ENCODE measurements at places on chromosomes 7 and 10.

DNA sequence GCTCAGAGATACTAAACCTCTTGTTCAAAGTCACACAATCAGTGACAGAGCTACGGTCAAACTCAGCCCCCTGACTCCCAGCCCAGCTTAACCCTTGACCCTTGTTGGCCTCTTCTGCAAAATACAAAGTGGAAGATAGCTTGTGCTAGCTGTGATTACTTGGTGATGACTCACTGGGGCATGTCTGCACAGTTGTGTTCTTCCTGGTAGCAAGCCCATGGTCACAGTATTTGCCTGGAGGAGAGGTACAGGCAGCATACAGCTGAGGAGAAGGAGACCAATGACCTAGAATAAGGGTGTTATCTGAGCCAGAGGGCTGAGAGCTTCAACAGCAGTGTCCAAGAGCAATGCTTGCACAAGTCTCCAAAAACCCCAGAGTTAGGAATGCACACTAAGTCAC is 5.7 kb upstream of the HSPA12A start:
- no peaks in the 10 kb centered on the region for H3K27me3 ChIP-seq
- H3K4me1 ChIP-seq = peaks cover 4% of the 10 kb centered on the region
- H3K36me3 ChIP-seq = no peaks in the 10 kb centered on the region

DNA sequence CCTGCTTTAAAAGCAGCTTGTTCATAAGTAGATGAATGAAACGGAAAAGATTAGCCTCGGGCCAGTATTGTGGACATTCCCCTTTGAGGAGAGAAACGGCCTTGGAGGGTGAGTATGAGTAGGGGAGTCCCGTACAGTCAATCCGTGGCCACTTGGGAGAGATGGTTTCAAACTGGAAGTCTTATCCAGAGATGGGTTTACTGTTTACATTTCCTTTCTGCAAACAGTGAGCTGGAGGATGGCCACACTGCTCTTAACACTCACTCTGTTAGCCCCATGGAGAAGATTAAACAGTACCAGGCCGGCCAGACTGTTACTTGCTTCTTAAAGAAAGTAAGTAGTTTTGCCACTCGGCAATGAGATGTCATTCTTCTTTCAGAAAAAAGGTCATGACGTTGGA is 20.3 kb downstream of the CALHM2 start:
- H3K27ac ChIP-seq = no peak overlapping the region
- H3K36me3 ChIP-seq = peaks cover 88% of the 10 kb centered on the region
- H3K27me3 ChIP-seq = no peaks in the 10 kb centered on the region
- H3K4me1 ChIP-seq = no peaks in the 10 kb centered on the region

DNA sequence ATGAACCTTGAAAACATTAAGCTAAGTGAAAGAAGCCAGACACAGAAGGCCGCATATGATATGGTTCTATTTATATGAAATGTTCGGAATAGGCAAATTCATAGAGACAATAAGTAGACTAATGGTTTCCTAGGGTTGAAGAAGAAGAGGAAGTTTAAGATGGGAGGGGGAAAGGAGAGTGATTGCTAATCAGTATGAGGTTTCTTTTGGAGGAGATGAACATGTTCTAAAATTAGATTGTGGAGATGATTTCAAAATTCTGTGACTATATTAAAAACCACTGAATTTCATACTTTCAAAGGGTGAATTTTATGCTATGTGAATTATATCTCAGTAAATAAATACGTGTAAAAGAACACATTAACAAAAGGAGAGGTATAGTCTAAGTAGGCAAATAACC is 176.4 kb upstream of the HPS1 start:
- no peaks in the 10 kb centered on the region for H3K4me1 ChIP-seq
- no peak overlapping the region for H3K4me3 ChIP-seq
- H3K27me3 ChIP-seq = no peaks in the 10 kb centered on the region

GRCh38 chr10:123093489-123093888 is 42.3 kb upstream of the HMX3 start:
- H3K36me3 ChIP-seq = no peaks in the 10 kb centered on the region
- no peak overlapping the region for H3K4me3 ChIP-seq
- H3K4me1 ChIP-seq = no peaks in the 10 kb centered on the region
- H3K27ac ChIP-seq = no peak overlapping the region
- no peak for DNase-seq

All from SJSA1 (cell line).